ENCODE measurements at places on chromosomes 11 and 22.

GRCh38 chr11:64642418-64642735, 51.4 kb downstream of the SLC22A12 start:
- DNase-seq, result no peak

- no peak for DNase-seq
These were observed 7.4 kb upstream of the BDNF start for GRCh38 chr11:27707676-27708075.

- DNase-seq, result no peak
These were observed 233.5 kb downstream of the DSCAML1 start for GRCh38 chr11:117563556-117563955.

- DNase-seq, result no peak
These were observed 7.3 kb upstream of the OR51A2 start for GRCh38 chr11:4962816-4963215.

GRCh38 chr11:123328281-123328867, 101.7 kb upstream of the GRAMD1B start:
- DNase-seq, result no peak

DNA sequence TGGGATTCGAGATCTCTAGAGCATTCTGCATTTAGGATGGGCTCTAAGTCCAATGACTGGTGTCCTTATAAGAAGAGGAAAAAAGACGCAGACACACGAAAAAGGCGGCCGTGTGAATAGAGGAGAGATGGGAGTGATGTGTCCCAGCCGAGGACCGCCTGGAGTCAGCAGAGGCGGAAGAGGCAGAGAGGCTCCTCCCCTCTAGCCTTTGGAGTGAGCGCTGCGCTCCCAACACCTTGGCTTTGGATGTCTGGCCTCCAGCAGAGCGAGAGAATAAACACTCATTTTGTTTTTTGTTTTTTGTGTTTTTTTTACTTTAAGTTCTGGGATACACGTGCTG, 83.0 kb upstream of the RTL6 start:
- no peak for DNase-seq

DNA sequence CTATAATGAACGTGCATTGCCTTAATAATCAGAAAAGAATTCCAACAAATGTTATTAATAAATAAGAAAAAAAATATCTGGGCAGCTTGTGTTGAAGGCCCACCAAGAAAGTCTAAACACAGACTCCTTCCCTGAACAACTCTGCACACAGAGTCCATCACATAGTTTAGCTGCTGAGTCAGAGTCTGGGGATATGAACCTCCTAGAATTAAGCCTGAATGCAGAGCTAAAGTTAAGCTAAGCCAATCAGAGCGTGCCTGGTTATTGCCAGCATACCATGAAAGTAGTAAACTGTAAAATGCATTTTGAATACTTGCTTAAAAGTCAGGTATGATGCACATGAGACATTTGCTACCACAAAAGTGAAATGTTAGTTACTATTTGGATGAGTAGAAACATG, 25.6 kb upstream of the TENM4 start:
- DNase-seq, result peak; percentile 35

DNA sequence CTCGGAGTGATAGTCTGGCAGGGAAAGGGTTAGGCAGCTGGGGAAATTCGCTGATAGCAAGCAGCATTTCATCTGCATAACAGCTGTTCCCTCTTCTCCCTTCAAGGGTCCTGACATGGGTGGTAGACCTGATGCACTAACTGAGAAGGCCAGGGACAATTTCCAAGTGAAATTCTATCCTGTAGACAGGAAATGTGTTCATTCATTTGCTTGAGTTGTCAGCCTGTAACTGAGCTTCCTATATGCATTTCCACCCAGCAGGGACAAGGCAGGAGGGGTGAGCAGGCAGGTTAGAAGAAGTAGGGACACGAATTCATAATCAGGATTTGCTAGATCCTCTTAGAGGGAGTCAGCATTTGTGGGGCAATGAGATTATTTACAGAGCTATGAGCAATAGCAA, 154.3 kb upstream of the NCAM1 start:
- DNase-seq, result no peak

DNA sequence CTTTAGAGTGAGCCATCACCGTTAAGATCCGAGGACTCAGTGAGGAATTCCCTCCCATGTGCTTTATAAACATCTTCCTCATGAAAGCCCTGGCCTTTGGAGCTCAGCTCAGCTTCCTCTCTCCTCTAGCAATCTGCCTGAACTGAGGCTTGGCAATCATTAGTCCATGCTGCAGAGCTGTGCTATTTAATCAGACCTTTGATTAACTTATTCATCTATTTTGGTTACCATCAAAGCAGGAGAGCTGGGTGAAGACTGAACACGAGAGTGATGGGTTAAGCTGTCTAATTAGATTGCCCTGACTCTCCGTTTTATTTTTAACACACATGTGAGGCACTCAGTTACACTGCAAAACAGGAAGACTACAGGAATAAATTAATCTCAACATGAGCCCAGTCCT, 351.3 kb downstream of the LARGE1 start:
- DNase-seq, result no peak

DNA sequence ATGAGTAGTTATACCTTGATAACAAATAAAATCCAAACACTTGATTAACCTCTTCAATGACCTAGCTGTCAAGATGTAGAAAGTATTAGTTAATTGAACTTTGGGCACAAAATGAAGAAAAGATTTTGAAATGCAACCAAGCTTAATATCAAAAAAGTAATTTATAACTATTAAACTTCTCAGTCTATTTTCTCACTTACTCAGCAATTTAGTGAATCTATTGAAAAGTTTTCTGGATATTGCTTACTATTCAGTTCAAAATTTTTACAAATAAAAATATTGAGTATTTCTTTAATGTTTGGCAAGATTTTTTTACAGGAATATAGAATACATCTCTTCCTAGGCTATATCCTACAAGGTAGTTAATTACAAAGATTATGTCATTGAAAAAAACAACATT, 192.5 kb downstream of the GRIA4 start:
- DNase-seq, result no peak

GRCh38 chr11:35586222-35586621, 32.0 kb upstream of the FJX1 start:
- no peak for DNase-seq

DNA sequence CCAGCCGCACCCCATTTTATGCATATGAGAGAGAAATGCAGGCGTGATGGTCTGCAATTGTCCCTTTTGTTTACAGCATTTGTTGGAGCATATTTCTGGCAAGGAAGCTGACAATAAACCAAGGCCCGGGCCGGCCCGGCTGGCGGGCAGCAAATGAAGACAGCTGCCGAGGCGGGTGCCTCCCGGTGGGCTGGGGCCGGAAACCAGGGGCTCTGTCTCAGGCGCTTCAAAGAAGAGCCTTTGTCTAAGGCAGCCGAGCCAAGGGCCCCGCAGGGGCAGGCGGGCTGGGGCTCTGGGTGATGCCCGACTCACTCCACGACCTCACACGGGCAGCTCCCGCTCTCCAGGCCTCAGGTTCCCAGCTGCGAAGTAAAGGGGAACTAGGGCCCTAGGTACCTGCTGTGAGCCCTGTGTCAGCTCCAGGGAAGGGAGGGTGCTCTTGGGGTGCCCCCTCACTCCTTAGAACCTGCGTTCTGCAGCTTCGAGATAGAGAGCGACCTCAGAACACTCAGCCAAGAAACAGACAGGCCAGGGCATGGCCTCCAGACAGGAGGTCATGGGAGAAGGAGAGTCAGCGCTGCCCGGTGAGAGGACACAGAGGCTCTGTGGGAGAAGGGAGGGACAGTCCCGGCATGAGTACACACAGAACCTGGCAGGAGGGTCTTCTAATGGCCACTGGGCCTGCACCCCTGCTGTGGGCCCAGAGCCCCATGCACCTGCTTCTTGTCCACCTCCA, 2.4 kb downstream of the LINC01488 start:
- DNase-seq, result no peak

- no peak for DNase-seq
These were observed 120.2 kb downstream of the METTL15 start for GRCh38 chr11:28228196-28228895.

- DNase-seq, result no peak
These were observed 42.8 kb upstream of the CCND1 start for GRCh38 chr11:69598147-69598546.

DNA sequence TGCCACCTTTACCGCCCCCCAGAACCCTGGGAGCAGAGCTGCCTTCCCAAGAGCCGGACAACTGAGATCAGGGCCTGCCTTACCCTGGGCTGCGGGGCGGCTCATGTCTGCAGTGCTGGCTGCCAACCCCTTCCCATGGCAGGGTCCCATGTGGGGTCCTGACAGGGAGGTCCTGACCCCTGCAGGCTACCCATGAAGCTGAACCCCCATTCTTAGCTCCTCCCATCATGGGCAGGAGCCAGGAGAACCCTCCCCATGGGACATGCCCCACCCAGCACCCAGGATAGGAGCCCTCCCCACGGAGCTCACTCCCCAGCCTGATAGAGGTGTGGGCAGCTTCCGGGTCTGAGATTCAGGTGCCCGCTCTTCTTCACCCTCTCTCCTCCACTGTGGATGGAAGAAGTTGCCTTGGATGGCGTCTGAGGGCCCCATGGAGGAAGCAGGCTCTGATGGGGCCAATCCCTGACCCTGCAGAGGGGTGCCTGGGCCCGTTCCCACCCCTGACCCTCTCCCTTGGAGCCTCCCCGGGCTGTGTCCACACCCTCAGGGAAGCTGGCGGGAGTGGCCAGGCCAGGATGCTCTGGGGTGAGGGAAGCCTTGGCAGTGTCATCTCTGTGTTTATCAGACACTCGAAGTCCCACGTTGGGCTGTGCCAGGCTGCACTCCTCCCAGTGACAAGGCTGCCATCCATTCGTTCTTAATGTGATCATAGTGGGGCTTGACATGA, 1508.2 kb downstream of the BRD1 start:
- DNase-seq, result no peak

- DNase-seq, result no peak
These were observed 25.5 kb downstream of the FAM118A start for GRCh38 chr22:45335021-45335818.

DNA sequence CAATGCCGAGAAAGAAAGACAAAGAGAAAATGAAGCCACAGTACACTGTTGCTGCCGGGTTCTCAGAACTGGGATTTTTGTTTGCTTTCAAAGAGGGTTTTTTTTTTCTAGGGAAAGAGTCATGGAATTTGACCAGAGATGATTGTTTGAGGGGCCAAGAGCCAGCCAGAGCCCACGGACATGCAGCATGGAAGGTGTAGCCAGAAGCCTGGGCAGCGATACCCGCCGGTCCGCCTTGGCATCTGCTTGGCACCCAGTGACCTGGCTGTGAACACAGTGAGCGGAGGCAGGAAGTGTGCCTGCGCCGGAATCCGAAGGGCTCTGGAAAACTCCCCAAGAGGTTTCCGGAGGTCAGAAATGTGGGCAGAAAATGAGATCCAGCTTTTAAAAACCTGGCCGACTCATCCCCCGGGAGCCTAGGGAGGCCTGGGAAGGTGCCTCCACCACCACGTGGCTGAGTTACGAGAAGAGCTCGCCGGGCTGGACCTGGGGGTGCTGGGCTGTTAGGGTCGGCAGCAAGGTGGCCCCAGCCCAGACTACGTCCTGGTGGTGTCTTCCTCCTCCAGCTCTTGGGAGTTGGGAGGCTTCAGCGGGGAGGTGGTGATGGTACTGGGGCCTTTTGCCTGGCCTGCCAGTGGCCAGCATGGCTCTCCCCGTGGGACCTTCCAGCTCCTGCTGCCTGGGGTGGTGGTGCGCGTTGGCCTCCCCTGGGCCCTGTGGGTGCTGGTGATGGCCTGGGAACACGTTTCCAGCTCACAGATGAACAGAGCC, 61.6 kb upstream of the PPARA start:
- no peak for DNase-seq

GRCh38 chr11:103515283-103515682, 406.1 kb downstream of the DYNC2H1 start:
- no peak for DNase-seq

- DNase-seq, result no peak
These were observed 17.2 kb downstream of the LRP4 start for GRCh38 chr11:46901156-46901555.

DNA sequence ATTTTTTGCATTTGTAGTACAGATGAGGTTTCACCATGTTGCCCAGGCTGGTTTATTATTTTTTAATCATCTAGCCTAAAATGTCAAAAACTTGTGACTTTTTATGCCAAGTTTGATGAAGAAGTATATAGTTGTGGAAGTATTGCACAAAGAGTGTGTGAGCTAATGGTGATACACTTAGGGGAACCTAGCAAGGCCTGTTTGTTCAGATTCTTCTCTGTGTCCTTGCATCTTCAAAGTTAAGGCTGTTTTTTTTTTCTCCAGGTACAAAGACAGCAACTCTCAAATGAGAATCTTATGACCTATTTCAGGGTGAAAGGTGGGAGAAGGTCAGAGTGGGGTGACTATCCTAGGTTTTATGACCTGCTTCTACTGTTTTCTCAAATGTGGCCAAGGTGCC, 7.3 kb downstream of the SLCO2B1 start:
- DNase-seq, result no peak

DNA sequence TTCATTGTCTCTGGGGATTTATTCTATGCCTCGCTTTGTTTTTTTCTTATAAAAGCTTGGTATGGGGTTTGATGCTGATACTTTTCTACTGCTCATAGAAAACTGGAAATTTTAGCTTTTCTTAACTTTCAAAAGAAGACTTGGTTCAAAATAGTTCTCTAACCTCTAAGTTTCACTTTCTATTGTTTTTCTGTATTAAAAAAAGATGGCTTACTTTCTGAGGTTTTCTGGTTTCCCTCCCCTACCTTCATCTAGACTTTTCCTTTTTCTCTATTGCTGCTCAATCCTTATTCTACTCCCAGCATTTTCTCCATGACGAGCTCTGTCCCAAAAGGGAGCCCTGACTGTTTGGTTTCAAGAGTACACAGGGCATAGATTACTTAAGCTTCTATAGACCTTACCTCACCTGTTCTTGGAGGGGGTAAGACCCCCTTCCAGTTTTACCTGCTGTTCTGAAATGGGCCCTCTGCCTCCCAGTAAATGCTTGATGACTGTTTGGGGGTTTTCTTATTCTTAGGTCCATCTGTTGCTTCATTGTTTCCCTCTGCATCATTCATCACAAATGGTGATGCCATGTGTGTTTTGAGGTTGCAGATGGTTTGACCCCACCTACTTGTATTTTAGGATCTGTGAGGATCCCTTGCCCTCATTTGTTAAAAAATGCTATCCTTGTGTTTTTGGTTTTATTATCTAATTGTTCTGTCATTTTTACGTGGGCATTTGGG, 29.5 kb downstream of the DNHD1 start:
- no peak for DNase-seq

DNA sequence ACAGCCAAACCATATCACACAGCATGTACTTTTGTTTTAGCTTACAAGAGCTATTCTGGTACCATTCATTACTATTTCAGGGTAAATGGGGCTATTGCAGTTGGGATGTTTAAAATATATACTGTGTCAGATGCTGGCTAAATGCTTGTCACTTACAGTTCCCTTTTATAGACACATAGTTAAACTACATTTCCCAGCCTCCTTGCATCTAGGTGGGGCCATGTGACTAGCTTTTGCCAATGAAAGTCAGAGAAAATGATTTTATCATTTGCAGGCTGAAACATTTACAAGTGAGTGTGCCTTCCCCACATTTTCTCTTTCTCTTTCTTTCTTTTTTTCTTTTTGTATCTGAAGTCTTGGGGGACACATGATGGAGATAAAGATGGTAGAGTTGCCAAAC, 7.8 kb upstream of the IFTAP start:
- no peak for DNase-seq

Measured in urothelium cell line (cell line).